Neuronal stem cell (in vitro differentiated cells): ENCODE measurements at places on chromosomes 2 and 18.

DNA sequence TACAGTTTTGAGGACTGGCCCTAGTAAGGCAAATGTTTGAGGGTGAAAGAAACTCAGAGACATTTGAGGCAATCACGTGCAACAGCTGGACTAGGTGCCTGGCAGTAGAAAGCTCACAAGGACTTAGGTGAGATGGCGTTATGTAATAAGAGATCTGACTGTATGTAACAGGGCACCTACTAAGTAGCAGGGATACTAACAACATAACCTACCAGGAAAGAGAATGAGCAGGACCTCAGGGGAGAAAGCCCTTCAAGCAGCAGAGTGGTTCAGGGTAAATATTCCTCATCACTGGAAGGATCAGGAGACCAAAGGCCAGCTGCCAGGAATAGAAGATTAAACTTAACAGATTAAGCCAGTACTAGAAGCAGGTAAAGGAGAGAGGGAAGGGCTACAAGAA is 53.4 kb downstream of the ARHGAP15 start:
- no peak for DNase-seq

- DNase-seq: no peak
Observed at GRCh38 chr2:151729415-151729811, 4.9 kb downstream of the NEB start.

DNA sequence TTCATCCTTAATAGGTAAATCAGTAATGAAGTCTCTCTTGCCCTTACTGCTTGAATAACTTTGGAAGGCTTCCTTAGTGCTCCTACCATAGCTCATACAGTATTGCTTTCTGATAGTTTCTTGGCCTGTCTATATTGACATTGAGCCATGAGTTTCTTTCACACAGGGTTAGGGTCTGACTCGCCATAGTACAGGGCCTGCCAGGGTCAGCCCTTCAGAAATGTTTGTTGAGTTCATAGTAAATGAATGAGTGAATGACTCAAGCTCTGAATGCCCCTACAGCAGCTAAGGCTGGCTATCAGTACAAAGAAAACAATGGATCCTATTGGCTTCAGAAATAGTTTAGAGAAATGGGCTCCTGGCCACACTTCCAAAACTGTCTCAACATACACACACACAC is 65.0 kb upstream of the LRATD1 start:
- DNase-seq: no peak

GRCh38 chr2:238695538-238695937 is 152.3 kb upstream of the TWIST2 start:
- DNase-seq: no peak

GRCh38 chr2:23534771-23535170 is 149.8 kb downstream of the KLHL29 start:
- no peak for DNase-seq

GRCh38 chr18:54801374-54801773 is 26.9 kb upstream of the RAB27B start:
- DNase-seq: no peak

DNA sequence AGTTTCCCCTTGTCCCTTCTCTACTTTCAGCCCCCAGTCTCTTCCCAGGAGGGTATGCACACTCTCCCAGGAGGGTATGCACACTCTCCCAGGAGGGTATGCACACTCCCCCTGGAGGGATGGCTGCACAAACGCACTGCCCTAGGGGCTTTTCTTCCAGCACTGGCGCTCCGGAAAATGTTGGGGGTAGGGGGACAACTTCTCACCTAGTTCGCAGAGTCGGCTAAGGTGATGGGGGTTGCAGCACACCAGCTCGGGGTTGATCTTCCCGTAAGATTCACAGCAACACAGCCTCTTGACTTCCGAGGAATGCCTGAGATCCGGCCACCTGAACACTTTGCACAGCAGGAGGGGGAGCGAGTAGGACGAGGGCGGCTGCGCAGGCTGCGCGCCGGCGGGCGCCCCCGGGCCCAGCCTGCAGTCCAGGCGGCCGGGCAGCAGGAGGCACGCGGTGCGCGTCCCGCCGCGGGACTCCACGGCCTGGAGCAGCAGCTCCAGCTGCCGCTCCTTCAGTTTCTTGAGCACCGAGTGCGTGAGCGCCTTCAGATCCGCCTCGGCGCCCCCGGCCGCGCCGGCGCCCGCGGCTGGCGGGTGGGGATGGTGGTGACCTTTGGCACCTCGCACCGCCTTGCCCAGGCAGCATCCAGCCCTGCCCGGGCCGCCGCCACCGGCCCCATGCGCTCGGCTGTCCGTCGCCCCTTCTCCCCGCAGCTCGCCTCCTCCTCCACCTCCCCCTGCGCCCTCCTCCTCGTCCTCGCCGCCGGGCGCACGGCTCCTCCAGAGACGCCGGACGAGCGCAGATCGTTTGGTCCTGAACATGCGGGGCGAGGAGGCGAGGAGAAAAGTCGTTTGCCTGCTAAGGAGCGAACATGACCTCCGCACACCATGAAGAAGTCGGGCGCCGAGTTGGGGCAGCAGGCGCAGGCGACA is 894 bp downstream of the SMAD7 start:
- peak; percentile 60 for DNase-seq

- DNase-seq: no peak
Observed at GRCh38 chr2:218745559-218746469, 35.2 kb downstream of the TTLL4 start.

DNA sequence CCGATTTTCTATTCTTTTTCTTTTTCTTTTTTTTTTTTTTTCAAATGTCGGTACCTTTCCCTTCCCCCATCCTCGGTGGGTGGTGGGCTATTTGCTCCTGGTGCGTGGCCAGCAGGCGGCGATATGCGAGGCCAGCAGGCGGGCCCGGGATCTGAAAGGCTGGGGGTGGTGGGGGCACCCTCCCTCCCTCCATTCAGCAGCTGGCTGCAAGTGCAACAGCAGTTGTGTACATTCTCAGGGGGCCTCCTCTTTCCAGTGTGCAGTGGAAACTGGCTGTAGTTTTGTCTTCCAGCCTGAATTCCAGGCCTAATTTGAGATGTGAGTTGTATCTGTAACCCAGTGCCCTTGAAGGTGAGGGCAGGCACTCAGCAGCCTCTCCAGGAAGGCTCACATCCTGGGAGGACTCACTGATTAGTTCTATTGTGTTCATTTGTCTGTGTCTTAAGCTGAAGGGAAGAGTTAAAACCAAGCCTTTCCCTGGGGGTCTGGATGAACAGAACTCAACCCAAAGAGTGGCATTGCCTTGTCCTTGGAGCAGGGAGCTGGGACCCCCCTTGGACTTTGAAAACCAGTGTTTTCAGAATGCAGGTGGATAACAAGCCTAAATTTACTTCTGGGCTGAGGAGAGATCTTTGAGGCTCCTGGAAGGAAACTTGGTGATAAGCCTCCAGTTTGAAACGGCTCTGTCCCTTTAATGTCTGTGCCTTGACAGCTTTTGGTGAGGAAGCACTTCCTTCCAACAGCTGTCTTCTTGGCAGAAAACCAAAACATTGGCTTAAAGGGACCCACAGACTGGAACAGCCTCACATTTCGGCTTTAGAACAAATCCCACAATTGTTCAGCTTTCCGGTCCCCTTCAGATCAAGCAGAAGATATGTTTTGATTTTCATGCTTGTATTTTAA is 3.3 kb downstream of the MYCN start:
- peak; percentile 62 for DNase-seq

GRCh38 chr2:111199840-111200239 is 79.1 kb downstream of the BCL2L11 start:
- no peak for DNase-seq

- no peak for DNase-seq
Observed at GRCh38 chr2:190987116-190987515, 26.9 kb downstream of the STAT1 start.

DNA sequence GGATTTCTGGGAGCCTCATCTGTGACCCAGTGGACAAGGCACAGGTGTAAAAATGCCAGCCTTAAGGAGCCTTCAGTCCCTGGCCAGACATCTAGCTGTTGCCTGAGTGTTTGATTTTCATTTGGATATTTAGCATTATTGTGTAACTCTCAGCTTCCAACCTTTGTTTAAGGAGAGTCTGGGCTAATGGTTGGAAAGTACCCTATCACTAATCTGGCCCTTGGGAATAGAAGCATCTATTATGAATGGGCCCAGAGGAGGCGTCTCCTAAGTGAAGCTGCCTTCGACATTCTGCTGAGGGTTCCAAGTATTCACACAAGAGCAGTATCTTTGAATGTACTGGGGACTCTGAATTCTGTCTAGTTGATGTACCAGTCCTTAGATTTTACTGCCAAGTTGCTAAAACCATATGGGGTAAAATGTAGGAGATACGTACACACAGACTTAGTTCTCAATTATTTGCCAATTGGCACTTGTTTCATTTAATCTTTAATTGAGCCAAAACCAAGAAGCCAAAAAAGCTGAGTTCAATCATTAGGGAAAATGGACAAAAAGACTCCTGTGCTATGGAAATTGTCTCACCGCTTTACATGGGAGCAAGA is 7.2 kb upstream of the ANKRD29 start:
- no peak for DNase-seq

DNA sequence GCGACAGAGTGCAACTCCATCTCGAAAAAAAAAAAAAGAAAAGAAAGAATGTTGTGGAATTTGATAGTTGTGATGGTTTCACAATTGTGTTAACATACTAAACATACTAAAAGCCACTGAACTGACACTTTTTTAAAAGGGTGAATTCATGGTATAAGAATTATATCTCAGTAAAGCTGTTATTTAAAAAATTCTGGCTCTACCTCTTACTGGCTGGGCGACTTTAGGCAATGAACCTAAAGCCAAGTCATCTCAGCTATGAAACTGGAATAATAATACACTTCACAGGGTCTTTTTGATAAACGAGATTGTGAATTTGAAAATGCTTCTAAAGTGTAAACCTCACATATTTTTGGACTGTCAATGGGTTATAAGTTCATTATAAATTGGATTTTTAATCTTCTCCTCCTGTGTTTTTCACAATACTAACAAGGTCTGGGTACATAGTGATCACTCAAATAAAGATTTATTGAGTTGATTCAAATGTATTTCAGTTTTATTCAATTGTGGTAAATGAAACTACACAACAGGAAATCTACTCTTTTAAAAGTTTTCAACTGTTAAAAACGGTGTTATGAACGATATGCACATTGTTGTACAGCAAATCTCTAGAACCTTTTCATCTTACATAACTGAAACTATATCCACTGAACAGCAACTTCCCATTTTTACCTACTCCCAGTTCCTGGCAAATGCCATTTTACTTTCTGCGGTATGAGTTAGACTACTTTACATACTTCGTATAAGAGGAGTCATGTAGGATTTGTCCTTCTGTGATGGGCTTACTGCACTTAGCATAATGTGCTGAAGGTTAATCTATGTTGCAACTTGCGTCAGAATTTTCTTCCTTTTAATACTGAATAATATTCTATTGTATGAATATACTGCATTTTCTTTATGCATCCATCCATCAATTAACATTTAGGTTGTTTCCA is 43.0 kb upstream of the GTF2A1L start:
- no peak for DNase-seq

DNA sequence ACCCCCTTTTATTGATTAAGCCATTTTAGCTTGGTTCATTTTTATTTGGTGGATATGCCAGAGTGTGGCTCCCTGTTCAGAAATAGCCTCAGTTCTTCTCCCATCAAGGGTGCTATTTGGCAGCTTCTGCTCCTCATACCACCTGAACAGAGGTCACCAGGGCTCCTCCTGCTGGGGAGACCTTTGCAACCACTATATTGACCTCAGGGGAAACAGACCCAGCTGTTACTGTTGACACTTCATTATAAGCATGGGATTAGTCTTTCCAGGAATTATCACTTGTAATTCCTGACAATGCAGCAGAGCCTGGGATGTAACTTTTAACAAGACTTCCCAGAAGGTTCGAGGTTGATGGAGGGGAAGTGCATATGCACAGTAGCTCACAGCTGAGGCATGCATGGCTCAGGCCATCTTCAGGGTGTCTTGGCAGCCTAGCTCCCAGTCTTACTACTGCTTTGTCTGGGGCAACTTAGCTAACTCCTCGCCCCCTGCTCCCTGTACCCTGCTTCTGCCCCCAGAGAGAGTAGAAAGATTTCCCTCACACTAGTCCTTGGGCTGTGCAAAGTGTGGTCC is 239.4 kb upstream of the SPRED2 start:
- DNase-seq: no peak

DNA sequence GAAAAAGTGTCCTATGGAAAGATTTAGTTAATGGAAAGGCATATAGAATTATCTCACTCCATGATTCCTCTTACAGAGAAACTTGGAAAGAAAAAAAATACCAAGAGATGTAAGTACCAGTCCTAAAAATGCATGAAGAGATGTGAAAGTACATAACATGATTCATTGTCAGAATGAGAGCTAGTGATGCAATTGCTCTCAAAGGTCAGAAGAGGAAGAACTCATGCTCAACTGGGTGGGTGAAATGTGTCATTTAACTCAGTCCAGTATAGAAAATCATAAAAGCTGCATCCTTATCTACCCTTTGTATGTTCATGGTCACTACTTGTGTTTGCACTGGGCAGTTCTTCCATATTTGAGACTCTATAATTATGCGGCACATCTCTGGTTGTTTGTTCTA is 300.0 kb upstream of the PIK3C3 start:
- no peak for DNase-seq

- no peak for DNase-seq
Observed at GRCh38 chr2:10876963-10877362, 34.8 kb upstream of the KCNF1 start.

DNA sequence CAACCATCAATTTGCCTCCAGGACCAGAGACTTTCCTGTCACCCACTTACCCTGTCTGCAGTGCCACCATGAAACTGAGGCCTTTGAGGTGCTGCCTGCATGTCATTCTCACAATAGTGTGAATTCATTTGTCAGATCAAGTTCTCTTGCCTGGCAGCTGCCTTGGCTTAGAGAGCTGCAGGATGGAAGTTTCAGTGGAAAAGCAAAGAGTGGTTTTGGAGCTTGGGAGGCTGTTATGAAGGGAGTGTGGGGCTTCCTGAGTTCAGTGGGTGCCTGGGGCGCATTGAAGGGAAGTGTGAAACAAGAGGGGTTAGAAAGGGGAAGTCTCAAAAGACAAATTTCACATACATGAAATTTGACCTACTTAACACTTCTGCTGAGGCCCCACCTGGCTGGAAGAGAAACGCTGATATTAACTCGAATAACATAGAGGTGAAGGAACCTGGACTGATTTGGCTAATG is 7.9 kb upstream of the LBH start:
- DNase-seq: no peak
